ENCODE measurements at places on chromosomes 2 and 18. TPM values are rescaled to one million over a fixed set of nuclear protein-coding genes. Genes with fewer than 3 reads are reported as not detected.

DNA sequence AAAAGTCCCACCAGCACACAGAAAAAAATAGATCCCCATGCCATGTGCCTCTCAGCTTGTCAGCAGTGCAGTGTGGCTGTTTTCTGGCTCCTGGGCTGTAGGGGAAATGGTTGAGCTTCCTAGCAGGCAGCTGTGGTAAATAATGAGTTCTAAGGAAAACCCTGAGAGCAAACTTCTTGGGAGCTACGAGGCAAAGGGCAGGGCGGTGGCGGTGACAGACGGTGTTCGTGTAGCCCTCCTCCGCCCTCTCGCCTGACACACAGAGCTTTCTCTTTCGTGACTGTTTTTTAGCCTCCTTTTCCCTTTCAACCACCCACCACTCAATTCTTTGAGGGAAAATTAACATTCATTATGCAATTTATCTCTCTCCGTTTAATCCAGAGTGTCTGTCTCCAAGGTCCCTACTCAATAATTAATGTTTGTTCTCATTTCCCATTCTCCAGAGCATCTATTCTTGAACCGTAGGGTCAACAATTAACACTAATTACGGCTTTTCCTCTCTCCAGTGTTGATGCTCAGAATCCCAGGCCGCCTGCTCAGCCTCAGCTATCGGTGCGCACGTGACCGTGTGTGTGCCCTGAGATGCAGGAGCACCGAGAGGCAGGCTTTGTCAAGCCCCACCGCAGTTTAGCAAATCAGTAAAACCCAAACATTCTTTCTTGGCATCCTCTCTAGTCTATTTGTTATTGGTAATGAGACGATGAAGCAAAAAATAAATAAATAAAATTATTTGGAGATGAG, 50.1 kb downstream of the KIAA2012 start:
- peak; percentile 88 for DNase-seq

NYAP2 gene
- polyA plus RNA-seq = 0.20 TPM

DNA sequence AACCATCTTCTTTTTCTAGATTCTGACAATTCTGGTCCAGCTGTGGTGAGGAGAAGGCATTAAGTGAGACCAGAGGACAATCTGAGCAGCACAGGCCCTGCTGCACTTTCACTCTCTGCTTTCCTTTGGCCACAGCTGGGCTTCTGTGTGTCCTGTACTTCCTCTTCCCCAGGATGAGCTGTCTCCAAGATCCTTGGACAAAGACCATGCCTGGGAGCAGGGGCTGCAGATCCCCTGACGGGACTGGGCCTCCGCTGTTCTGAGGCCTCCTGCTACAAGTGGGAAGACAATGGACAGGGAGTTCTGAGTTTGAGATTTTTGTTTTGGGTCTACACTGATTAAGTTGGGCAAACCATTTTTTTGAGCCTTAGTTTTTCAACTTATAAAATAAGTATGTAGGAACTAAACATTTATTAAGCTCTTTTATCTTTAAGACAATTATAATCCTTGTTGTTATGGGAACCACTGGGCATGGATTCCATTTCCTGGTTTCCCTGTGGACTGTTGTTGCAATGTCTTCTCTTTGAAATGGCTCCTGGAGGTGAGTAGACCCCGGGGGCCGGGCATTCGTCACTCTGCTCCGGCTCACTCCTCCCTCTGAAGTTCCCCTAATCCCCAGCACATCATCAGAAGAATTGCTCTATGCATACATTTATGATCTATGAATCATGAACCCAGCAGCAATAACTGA, 266.6 kb downstream of the ACTR3 start:
- no peak for DNase-seq

GRCh38 chr18:43571078-43571689, 293.9 kb upstream of the SYT4 start:
- peak; percentile 72 for DNase-seq

GRCh38 chr2:48929571-48930301, 174.2 kb upstream of the LHCGR start:
- DNase-seq = peak; percentile 60

- DNase-seq = peak; percentile 82
Observed at GRCh38 chr2:205865905-205866441, 183.7 kb downstream of the NRP2 start.

PJVK gene
- 0.22 TPM for polyA plus RNA-seq

DNA sequence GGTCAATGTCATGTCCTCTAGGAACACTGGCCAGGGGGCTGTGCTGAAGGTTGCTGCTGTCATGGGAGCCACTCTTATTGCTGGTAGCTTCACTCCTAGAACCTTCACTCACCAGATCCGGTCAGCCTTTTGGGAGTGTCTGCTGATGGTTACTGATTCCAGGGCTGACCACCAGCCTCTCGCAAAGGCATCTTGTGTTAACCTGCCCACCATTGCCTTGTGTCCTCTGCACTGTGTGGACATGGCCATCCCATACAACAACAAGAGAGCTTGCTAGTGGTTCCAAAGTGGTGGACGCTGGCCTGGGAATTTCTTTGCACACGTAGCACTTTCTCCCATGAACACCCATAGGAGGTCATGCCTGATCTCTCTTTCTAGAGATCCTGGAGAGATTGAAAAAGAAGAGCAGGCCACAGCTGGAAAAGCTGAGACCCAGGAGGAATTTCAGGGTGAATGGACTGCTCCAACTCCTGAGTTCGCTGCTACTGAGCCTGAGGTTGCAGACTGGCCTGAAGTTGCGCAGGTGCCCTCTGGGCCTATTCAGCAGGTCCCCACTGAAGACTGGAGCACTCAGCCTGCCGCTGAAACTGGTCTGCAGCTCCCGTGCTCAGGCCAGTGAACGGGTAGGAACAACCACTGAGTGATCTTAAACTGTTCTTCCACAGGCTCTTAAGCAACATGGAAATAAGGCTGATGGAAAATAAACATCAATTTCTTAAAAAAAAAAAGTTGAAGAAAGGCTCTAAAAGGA, 18.7 kb upstream of the C2orf80 start:
- no peak for DNase-seq

RFX8 gene
- polyA plus RNA-seq = not detected

DNA sequence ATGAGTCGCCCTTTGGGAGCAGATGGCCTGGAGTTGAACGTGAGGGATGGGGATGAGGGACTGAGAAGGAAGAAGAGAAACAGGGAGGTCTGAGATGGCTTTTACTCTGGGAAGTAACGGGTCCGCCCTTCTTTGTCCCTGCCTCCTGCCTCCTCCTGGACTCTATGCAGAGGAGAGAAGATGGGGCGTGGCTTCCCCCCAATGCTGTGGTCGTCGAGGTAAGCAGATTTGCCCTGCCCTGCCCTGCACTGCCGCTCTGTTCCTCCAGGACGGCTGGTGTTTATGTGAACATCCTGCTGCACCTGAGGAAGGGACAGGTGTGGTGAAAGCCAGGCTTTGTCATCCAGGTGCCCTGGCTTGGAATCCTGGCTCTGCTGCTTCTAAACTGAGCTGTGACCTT, 13.5 kb upstream of the NTSR2 start:
- DNase-seq = no peak

PAIP2B gene
- polyA plus RNA-seq = 19.4 TPM

DNA sequence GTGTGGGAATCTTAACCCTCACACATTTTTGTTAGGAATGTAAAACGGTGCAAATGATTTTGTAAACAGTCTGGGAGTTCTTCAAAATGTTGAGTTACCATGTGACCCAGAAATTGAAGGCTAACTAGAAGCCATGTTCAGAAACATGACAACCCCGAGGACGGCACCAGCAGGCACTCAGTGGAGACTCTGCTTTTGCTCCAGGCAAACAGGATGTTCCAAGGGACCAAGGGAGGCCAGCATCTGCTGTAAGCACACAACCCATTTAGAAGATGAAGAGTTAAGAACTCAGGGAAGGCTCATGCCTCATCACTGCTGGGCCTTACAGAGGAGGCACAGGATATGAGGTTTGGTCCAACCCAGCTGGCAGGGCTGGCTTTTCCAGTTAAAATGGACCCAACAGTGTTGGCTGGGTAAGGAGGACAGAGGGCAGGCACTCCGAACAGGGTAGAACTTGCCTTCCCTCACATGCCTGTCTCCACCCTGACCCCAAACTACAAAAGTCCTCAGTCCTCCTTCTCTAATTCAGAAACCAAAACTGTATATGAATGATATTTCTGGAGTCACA, 23.6 kb downstream of the PARD6G start:
- no peak for DNase-seq

CPO gene
- polyA plus RNA-seq = not detected

COL6A3 gene
- polyA plus RNA-seq = 4.8 TPM

DNA sequence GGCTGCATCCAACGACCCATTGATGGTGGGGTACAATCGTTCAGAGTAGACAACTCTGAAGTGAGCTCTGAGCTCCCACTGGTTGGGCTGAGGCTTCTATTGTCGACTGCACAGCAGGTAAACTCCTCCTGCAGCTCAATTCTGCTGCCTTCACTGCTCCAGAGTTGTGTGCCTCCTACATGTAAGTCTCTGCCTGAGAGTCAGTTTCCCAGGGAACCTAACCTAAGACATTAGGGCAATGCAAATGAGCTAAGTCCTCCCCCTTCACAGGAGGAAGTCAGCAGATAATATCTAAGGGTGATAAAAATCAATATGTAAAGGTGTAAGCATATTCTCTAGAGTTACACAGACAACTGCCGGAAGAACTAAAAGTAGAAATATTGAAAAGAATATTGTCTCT, 22.5 kb upstream of the ACYP2 start:
- no peak for DNase-seq

GRCh38 chr18:6917072-6917471, 187.6 kb downstream of the ARHGAP28 start:
- DNase-seq = no peak

- no peak for DNase-seq
Observed at GRCh38 chr2:85909005-85909404, 20.2 kb upstream of the ST3GAL5 start.

- no peak for DNase-seq
Observed at GRCh38 chr2:167057446-167057845, 169.2 kb downstream of the XIRP2 start.

NAT8 gene
- polyA plus RNA-seq = not detected

GALNT3 gene
- polyA plus RNA-seq = 5.3 TPM

- no peak for DNase-seq
Observed at GRCh38 chr18:75083131-75083530, 125.8 kb downstream of the PTGR3 start.

DNA sequence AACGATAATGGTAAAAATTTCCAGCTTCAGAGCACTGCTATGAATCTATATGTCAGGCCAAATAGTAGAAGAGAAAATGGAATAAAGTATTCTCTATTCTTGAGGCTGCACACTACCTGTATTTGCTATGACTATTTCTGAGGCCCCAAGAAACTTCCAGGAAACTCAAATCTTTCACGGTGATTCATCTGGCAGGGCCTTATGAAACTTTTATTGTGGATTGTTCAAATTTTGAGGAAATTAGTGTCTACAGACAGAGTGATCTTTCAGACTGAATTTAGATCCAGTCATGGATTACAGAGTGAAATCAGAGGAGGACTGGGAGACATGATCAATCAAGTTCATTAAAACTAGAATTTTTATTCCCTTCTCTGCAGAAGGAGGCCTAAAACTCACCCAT, 4.1 kb upstream of the VSNL1 start:
- DNase-seq = no peak

DNA sequence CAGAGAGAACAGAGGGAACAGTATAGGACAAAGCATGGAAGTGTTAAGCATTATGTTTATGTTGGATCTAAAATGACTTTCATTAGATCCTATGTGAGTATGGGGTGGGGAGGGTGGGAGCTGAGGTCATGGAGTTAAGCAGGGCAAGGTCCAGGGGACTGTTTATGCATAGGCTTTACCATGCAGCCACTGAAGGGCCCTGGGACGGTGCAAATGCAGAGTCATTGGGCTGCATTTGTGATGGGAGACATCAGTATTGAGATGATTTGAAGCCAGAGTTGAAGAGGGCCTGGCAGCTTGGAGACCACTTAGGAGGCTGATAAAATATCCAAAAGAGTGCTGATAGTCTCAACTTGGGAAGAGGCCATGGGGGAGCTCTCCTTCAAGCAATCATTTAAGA, 22.7 kb downstream of the IL1RL2 start:
- DNase-seq = no peak

SLC4A5 gene
- polyA plus RNA-seq = 0.37 TPM

MBOAT2 gene
- 12.0 TPM for polyA plus RNA-seq

DNA sequence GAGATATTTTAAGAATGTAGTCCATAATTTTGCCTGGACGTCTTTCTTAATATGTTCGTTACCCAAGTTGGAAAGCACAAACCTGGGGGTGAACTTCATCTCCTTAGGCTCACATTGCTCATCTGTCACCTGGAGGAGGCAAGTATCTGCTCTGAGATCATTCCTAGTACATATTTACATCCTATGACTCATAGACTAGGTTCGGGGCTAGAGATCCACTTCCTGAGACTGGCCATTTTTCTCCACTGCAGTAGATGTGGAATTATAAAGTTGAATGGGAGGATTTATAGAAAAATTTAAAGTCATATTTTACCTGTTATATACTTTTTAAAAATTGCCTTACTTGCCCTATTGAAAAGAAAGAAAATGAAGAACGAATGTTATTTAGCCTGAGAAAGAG, 77.5 kb upstream of the PROKR1 start:
- DNase-seq = no peak

- no peak for DNase-seq
Observed at GRCh38 chr2:128090575-128090944, 440 bp upstream of the UGGT1 start.

GRCh38 chr2:168427451-168427850, 28.6 kb upstream of the CERS6 start:
- DNase-seq = no peak

ZNG1B gene
- 18.2 TPM for polyA plus RNA-seq

DNA sequence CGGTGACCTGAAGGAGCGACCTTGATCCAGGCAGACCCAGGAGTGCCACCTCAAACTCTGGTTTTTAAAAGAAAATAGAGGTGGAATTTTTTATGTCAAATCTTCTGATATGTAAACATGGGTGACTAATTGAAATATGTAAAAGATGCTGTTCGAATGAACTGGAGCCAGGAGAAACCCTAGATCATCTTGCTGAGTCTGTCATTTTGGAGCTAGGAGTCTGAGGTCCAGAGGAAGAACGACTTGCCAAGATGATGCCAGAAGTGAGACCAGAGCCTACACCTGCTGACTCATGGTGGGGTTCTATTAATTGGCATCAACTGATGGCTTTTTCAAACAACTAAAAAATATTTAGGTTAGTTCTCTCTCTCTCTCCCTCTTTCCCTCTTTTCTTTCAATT, 74.1 kb downstream of the ACAA2 start:
- no peak for DNase-seq

DNA sequence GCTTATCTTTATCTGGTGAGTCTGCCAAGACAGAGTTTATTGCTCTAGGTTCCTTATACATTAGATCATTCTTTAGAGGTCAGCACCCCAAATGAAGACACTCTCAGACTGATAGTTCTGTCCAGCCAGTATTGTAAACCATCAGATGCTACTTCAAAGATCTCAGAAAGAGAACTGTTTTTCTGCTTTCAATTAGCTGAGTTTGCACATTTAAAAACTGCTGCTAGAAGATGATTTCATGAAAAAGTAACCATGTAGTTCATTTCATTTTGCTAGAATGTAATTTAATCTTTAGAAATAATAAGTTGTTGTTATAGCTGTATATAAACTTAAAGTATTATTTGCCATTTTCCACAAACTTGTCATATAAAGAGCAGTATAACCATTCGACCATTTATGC, 344.5 kb upstream of the ATP5MC3 start:
- DNase-seq = no peak

HOXD9 gene
- 8.9 TPM for polyA plus RNA-seq

Measured in brain (organoid and tissue), 16 donors.